ENCODE measurements at places on chromosomes 12 and 14. TPM values are rescaled to one million over a fixed set of nuclear protein-coding genes. Genes with fewer than 3 reads are reported as not detected.

The PITPNM2 gene
- total RNA-seq, result 10.6 TPM

The ACIN1 gene
- 193 TPM for total RNA-seq

The TOMM20L gene
- total RNA-seq, result 1.2 TPM

The PPM1H gene
- 151 TPM for total RNA-seq

The ESRRB gene
- not detected for total RNA-seq

The RAPGEF3 gene
- total RNA-seq, result 2.3 TPM

The C12orf50 gene
- not detected for total RNA-seq

Measured in Caco-2 (cell line).